CD8-positive, alpha-beta memory T cell (primary cell): ENCODE measurements at places on chromosomes 1 and 21. TPM values are rescaled to one million over a fixed set of nuclear protein-coding genes. Genes with fewer than 3 reads are reported as not detected.

The ACOT11 gene
- total RNA-seq = 0.58 TPM

The GNAT2 gene
- total RNA-seq = 0.53 TPM

GRCh38 chr1:175841738-175842187 is 98.4 kb upstream of the TNR start:
- no peaks in the 10 kb centered on the region for H3K27me3 ChIP-seq
- no peak overlapping the region for H3K27ac ChIP-seq
- DNase-seq = no peak
- H3K36me3 ChIP-seq = no peaks in the 10 kb centered on the region
- H3K4me1 ChIP-seq = no peaks in the 10 kb centered on the region

DNA sequence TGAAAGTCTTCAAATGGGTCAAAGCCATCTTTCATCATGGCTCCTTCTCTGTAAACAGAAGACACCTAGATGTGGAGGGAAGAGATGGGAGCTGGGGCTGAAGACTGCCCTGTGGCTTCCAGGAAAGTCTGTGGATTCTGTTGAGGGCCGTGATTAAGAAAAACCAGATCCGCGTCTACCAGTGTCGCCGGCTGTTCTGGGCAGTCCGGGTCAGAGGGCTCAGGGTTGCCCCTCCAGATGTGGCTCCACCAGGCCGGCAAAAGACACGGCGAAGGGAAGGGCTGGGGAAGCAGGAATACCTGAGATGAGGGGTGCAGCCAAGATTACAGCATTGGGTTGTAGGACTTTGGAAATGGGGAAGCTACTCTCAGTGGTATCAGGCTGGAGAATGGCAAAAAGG is 162.6 kb downstream of the RHOU start:
- no peaks in the 10 kb centered on the region for H3K36me3 ChIP-seq
- no peak for DNase-seq
- H3K4me1 ChIP-seq = no peaks in the 10 kb centered on the region
- H3K4me3 ChIP-seq = no peak overlapping the region
- H3K27me3 ChIP-seq = no peaks in the 10 kb centered on the region
- H3K27ac ChIP-seq = no peak overlapping the region
